Right lobe of liver (tissue), 6 donors: ENCODE measurements at places on chromosomes 2 and 18. TPM values are rescaled to one million over a fixed set of nuclear protein-coding genes. Genes with fewer than 3 reads are reported as not detected.
A peak's percentile ranks its signal among the peaks of the same experiment; 100 is the strongest.

Gene RIT2
- not detected for total RNA-seq

GRCh38 chr18:37672932-37673595, 107.5 kb upstream of the CELF4 start:
- DNase-seq = no peak

DNA sequence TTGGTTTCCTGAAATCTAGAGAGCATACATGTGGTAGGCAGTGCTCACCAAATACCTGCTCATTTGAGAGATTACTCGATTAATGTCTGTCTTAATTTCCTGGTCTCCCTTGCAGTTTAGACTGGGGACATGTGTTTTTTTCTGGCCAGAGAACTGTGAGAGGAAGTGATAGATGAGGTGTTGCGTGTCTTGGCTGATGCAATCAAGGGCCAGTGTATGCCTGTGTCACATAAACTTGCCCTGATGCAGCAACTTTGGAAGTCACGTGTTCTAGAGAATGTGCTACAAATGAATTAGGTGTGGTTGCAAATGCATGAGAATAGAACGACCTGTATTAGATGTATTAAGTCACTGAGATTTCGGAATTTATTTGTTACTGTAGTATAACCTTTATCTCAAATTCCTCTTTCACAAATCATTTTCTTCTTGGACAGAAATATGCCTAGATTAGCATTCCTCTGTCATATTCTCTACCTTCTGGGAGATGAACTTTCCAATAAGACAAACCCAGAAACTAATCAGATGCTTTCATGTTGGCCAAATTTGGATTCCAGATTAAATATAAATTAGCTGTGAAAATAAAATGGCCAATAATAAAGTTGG, 9.9 kb upstream of the IL1A start:
- peak; percentile 67 for DNase-seq

DNA sequence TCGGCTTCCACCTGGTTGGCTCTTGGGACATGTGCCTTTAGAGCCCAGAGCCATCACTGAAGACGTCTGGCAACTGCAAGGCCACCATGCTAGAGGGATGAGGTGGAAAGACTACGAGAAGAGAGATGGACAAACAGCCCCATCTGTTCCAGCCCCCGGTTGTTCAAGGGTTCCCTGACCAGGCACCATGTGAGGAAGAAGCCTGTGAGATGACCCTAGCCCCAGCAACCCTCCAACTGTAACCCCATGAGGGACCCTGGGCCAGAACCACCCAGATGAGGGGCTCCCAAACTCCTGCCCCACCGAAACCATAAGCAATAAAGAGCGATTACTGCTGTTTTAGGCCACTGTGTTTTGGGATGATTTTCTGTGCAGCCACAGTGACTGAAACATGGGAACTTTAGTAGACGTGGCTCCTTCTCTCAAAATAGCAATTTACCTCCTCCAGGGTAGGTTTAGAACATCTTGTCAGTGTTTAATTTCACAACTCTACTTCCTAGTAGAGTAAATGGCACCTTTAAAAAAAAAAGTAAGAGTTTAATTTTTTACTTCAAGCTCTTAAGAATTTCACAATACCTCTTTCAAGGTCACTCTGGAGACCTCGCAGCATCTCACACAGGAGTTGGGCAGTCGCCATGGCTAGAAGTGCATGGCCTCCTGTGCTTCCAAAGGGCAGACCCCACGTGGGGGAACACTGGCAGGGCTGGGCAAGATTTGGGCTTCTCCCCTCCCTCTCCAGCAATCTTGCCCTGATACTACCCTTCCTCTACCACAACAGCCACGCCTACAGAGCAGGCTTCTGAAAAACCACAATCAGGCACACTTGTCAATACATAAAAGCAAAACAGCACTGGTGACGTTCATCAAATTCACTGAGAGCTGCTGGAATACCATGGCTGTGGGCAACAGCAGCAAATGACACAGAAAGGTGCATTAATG, 48.8 kb downstream of the TMEM163 start:
- DNase-seq = no peak

- DNase-seq = no peak
Observed at GRCh38 chr2:240637901-240638345, 12.6 kb downstream of the GPR35 start.

- DNase-seq = no peak
Observed at GRCh38 chr2:53075760-53076159, 691.8 kb upstream of the CHAC2 start.

- DNase-seq = no peak
Observed at GRCh38 chr2:209970271-209970670, 32.2 kb upstream of the RPE start.

DNA sequence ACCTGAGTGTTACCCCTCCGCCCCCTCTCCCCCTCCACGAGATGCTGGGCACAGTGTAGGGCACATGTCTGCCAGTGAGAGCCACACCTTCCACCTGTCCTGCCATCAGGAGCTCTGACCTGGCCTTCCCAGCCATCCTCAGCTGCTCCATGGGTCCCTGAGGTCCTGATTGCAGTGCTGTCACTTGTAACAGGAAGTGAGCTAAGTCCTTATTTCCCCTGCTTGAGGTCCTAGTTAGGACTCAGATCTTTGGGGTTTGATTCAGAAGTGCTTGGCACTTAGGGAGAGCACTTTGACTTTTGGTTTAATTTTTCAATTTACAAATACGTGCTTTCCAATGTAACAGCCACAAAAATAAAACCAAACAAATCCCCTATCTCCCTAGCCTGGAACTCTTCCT, 125.5 kb downstream of the WDSUB1 start:
- DNase-seq = no peak

Gene PLCL1
- 0.12 TPM for total RNA-seq

Gene KRTCAP3
- 5.6 TPM for total RNA-seq

- no peak for DNase-seq
Observed at GRCh38 chr2:174717273-174717672, 47.0 kb downstream of the CHRNA1 start.

Gene SPP2
- total RNA-seq = 177 TPM

DNA sequence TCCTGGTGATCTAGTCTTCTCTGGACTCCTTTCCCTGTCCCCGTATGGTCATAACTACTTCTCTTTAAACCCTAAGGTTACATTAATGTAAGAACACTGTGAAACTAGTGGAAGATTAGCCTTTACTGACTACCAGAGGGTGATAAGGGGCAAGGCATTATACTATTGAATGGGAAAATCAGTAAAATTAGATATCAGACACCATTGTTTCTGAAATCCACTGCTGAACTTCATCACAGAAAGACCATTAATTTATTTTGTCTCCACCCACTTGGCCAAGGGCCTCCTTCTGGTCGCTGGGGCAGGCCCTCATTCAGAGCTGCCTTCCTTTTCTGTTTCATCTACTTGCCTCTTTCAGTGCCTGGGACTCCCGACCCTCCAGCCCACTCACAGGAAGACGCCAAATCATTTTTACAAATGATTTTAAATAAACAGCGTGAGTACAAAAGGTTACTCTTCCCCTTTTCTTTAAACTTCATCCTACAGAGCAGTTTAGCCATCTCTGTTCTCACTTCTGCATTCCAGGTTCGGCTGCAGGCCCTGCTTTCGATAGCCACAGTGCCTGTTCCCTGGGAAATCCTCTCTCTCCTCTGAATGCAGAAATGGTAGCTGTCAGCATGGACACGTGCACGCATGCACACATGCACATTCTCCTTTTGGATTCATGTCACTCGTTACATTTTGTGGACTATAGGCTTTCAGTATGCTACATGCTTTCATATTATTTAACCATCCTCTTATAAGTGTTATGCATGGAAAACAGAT, 70.3 kb upstream of the DOCK10 start:
- DNase-seq = no peak

DNA sequence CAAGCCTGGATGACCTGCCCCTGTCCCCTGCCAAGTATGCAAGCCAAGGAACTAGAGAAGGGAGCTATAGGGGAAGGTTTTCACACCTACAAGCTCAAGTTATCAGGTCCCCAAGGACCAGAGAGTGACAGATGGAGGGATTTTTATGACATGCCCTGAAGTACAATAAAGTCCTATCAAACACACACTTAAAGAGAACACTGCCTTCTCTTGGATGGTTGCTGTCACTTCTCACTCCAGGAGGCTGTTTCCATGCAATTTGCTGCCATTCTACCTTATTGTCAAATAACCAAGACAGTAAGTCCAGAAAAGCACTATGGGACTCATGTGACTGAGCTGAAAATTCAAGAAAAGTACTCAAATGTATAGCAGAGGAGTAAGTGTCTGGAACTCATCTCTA, 76.6 kb upstream of the DDX18 start:
- no peak for DNase-seq

Gene CHRNG
- not detected for total RNA-seq

- DNase-seq = no peak
Observed at GRCh38 chr2:42545841-42546390, 22.5 kb upstream of the MTA3 start.

DNA sequence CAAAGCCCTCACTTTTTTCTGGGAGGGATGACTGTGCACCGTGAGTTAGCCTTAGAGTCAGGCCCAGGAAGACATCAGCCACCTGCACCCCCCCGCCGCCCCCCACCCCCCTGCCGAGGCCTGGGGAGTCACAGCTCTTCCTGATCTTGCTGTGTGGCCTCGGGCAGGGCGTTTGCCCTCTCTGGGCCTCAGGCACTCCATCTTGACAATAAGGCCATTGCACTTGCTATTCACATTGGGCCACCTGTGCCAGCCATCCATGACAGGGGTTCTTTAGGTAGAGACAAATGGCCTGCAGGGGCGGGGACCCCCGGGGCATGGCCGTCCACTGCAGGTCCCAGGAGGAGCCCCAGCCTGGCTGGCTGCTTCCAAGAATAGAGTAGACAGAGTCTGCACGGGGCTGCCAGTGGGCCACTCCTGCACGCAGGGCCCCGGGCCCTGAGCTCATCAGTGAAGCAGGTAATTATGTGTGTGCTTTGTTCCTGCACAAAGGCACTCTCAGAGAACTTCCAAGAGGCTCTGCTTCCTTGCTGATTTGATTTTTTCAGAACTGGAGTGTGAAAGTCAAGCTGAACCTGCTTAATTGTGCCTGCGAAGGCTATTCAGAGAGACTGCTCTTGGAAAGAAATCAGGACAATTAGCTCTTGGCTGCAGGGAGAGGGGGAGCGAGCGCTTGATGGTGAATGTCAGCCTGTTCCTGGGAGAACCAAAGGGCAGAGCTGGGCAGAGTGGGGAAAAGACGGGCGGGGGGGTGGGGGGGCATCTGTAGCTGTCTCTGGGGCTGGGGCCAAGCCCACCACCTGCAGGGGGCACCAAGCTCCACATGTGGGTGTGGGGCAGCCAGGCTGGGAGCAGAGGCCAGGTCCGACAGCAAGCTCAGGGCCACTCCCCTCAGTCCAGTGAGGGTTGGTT, 40.3 kb downstream of the RRM2 start:
- DNase-seq = peak; percentile 45

GRCh38 chr18:80251700-80252099, 4.4 kb upstream of the PARD6G start:
- DNase-seq = no peak

- no peak for DNase-seq
Observed at GRCh38 chr2:199895406-199895805, 15.7 kb upstream of the C2orf69 start.

Gene LONRF2
- 2.1 TPM for total RNA-seq

DNA sequence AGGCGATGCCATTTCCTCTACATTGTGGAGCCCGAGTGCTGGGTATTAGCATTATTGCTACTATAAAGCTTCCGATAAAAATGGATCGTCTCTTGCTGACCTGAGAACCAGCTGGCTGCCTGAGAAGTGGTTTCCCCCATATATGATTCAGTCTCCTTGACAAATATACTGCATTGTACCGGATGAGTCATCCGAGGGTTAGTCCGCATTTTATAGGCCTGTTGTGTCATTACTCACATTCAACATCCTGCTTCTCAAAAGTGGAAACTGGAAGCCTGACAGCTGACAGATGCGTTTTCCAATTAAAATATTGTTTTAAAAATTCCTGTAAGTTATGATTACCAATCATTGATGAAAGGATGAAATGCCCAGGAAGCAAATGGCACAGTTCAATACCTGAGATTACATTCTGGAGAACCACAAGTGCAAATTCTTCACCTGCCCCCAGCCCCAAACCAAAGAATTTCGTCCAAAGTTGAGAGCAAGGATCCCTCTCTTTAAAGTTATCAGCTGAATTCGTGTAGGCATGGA, 65.7 kb downstream of the SPRED2 start:
- DNase-seq = no peak

Gene CAPN14
- total RNA-seq = not detected

Gene ZSWIM2
- total RNA-seq = not detected

GRCh38 chr2:105324101-105324500, 5.4 kb downstream of the TGFBRAP1 start:
- DNase-seq = no peak

- DNase-seq = no peak
Observed at GRCh38 chr18:3655254-3656050, 205.5 kb downstream of the TGIF1 start.

DNA sequence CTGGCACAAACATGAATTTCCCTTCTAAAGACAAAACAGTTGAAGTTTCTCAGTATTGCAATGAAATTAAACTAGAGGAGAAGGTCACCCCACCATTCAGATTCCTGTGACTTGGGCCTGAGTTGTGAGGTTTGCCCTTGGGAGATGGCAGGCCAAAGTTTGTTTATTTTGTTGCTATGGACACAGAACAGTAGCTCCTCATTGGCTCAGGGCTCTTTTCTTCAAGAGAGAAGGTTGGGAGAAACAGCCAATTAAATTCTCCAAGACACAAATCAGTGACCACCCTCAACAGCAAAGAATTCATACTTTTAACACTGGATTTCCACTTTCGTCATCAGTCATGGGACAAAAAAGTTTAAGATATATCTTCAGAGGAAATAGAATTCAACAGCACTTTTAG, at the start of gene FLACC1:
Gene FLACC1 (minus strand): TSS at position 125 of the 400 bp plus-strand sequence. CDS start 5,941 bp downstream, outside the sequence.
- no peak for DNase-seq

DNA sequence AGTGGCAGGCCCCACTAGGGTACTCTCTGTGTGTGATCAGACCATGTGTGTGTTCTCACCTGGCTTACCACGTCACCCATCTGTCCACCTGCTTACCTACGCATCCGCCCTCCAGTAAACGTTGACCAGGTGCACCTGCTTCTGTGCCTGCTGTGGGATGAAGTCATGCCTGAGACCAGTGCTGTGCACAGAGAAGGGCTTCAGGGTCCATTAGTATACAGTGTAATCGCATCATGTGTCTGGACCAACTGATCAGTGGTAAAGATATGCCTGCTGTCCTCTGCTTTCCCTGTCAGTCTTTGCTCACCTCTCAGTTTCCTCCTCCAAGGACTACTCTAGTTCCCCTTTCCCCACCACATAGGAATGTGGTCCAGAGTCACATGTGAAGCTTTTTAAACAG, 109.3 kb downstream of the FHOD3 start:
- DNase-seq = no peak

DNA sequence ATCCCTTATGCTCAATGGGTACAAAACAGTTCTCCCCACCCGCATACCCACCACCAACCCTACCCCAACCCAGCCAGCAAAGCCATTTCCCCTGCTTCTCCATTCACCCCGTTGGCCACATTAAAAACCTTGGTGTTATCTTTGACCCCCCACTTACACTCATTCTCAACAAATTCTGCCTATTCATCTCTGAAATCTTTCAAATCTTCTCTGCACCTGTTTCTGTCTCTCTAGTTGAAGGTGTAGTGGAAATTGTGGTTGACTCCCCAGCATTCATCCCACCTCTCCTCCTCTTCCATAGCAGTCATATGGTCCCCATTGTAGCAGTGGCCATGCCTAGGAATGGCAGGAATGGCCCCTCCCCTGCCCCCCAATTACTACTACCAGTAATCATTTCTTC, 20.5 kb upstream of the TET3 start:
- DNase-seq = no peak

- DNase-seq = peak; percentile 71
Observed at GRCh38 chr2:12007282-12007681, 260.9 kb downstream of the LPIN1 start.
